ENCODE measurements at places on chromosomes 6 and 20.

DNA sequence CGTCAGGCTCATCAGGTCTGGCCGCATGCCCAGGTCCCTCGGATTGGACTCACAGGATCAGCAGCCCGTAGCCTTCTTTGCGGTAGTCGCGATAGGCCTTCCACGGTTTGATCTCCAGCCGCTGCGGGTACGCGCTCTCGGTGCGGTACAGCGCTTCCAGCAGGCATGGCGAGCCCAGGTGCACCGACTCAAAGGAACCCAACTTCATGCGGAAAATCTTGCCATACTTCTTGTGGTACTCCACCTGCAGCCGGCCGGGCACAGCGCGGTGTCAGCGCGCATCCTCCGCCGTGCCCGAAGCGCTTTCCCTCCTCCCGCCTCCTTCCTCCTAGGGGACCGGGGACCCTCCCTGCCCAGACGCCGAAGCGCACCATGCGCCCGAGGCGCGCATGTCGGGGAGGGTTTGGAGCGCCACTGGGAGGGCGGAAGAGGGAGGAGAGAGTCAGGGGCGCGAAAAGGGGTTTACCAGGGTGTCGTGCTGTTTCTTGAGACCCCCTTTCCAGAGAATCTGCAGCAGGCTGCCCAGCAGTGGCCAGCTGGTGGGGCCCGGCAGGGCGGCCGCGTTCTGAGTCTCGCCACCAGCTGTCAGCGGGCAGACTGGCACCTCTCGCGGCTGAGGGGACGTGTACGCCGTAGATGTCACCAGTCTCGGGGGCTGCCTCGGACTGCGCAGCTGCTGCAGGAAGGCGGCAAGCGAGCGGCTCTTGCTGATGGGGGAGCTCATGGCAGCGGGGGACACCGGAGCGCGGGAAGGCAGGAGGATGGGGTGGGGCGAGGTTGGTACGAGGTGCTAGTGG lies 732 bp downstream of the CYP24A1 start:
- DNase-seq: no peak

- DNase-seq: no peak
These were observed 59.3 kb upstream of the SCAF8 start for GRCh38 chr6:154673919-154674318.

DNA sequence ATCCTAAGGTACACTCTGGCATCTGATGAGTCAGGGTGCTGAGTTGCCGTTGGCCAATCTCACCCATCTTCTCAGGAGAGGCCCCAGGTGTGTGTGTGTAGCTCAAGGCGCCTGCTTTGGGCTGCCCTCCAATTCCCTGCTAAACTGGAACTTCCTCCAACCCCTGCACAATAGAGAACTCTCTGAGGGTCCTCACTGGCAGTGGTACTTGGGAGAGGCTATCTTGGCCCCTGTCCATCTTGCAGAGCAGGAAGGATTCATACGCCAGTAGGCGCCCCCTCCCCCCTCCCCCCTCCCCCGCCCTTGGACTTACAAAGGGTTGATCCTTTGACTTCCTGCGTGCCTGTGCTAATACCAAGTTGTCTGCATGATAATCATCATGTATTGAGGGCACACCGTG lies 173.6 kb downstream of the SASH1 start:
- no peak for DNase-seq

- DNase-seq: no peak
These were observed 83.2 kb downstream of the MANEA start for GRCh38 chr6:95660544-95660943.

- no peak for DNase-seq
These were observed 22.0 kb downstream of the SNAP25 start for GRCh38 chr20:10240655-10241054.

DNA sequence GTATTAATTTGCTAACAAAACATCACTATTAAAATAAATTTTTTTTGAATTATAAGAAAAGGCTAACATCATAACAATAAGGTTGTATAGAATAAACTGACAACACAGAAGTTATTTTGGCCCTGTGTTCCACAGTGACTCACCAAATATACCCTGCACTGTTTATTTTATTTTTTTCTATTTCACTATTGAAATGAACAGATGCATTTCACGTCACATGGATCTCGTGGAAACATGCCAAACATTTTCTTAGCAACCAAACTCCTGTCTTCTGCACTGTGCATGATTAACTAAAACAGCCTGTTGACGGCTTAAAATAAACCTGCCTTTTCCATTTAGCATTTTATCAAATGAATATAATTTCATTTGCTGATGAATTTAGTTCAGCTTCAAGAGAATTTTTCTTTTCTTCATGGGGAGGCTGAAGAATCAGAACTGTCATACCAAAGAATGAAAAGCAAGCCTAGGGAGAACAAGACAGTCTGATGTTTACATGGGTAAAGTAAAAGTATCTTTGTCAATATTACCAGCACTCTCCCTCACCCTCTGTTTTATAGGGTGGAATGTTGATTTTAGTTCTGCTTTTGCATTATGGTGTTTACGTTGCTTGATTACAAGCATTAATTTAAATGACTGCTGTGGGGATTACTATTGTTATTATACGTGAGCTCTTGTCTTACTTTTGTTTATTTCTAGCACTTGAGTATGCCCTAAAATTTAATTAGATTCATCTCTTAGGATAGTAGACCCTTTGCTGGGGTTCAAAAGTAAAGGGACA lies 115.3 kb downstream of the LCA5 start:
- no peak for DNase-seq

DNA sequence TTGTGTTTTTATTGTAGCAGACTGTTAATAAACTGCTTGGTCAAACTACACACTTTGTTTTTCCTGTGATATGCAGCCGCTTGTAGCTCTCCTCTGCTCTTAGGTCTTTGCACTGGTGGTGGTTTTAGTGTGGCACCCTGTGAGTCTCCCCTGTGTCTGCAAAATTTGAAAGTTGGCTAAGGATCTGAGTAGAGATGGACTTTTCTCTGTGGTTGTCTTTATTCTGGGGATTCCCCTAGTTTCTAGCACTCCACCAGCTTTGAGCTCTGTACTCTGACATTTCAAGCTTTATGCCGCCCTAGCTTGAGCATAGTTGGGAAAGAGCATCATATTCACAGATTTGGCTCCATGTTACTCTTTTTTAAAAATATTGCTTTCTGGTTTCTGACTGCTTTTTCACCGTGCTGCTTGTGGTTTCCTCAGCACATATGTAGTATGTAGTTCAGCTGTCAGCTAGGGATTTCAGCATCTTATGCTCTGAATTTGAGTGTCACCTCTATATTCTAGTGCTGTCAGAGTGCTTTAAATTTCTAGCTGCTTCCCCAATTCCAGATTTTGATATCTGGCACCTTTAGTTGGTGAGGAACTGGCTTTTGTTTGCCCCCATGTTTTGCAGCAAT lies 25.4 kb downstream of the CDYL start:
- no peak for DNase-seq

GRCh38 chr6:37579444-37580067 lies 79.9 kb upstream of the CCDC167 start:
- DNase-seq: no peak

DNA sequence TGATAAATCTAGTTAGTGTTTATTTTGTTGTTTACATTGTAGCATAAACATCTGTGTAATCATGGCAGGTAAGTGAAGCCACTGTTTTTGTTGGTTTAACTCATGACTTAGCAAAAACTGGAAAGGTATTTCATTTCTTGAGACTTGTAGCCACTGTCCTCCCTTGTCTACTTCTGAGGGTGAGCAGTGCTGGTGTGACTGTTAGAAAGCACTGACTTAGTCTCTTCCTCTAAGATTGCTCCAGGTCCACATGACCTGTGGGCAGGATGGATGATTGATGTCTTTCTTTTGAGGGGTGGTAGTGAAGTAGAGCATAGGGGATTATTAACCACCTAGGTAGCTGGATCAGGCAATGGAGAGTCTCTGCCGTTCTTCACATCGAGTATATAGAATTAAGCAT lies 203.8 kb downstream of the ARID1B start:
- no peak for DNase-seq

DNA sequence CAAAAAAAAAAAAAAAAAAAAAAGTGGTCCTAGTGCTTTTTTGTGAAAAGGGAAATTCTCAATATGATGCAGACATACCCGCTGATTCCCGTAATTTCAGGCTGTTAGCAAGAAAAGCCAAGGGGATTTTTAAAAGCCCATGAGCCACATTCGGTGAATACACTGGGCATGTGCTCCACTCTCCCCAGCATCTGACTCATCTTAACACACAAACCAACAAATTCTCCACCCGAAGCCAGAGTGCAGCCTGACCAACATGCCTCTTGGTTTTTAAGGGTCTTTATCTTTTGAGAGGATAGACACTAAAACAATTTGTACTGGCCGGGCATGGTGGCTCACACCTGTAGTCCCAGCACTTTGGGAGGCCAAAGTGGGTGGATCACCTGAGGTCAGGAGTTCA lies 45.5 kb upstream of the CD83 start:
- DNase-seq: no peak

GRCh38 chr6:69314001-69314400 lies 482.8 kb downstream of the LMBRD1 start:
- no peak for DNase-seq

GRCh38 chr6:72828904-72829303 lies 207.0 kb downstream of the KCNQ5 start:
- DNase-seq: no peak

GRCh38 chr6:143059663-143060353 lies 881 bp upstream of the AIG1 start:
- DNase-seq: no peak
